GM03348 (cell line): ENCODE measurements at places on chromosomes 12 and 14.

DNA sequence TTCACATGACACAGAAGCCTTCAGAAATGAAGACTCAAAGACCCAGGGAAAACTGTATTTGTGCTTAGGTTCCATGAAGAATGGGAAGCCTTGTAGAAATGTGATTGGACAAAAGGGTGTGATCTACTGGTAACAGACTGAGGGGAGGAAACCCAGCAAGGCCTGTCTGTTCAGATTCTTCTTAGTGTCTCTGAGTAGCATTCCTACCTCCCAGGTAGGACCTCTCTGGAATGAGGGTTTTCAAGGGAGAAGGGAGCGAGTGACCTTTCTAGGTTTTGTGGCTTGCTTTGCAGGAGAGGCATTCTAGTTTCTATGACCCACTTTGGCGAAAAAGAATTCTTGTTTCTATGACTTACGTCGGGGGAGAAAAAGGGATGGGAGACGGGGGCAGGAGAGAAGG, 401.7 kb downstream of the DPF3 start:
- DNase-seq: no peak

- peak; percentile 46 for DNase-seq
Observed at GRCh38 chr14:100305324-100306100, 732 bp downstream of the SLC25A29 start.

DNA sequence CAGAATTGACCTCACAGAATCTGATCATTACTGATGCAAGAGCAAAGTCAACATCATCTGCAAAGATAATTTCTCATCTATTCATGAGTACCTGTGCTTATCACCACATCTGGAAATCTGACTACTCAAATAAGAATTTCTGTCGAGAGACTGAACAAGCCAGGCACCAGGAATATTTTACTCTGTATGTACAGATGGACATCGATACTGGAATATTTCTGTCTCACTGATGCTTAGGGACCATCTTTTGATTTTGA, 105.2 kb downstream of the BICD1 start:
- no peak for DNase-seq

- no peak for DNase-seq
Observed at GRCh38 chr14:91377700-91378652, 39.6 kb downstream of the CCDC88C start.

DNA sequence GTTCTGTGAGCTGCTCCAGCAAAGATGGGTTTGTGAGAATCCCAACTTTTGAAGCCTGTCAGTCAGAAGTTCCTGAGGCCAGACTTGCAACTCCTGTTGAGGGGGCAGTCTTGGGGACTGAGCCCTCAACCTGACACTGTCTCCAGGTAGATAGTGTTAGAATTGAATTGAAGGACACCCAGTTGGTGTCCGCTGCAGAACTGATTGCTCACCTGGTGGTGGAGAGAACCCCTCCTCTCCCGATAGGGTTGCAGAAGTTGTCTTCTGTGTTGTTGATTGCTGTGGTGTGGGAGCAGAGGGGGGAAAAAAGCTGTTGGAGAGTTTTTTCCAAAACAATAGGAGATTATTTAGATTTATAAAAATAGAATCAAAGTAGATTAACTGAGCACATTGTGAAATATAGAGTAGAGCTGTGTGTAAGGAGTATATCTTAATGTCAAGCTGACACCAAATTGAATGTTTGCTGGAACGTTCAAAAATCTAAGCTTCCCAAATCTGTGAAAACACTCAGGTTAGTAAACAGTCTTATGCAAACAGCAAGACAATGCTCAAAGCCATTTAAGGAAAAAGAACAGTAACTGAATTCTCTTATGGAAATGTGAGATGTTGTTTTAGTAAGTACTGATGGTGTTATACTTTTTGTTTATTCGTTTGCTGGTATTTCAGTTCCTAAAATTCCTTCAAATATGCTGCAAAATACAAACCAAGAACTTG, 18.6 kb downstream of the HIF1A start:
- DNase-seq: no peak

DNA sequence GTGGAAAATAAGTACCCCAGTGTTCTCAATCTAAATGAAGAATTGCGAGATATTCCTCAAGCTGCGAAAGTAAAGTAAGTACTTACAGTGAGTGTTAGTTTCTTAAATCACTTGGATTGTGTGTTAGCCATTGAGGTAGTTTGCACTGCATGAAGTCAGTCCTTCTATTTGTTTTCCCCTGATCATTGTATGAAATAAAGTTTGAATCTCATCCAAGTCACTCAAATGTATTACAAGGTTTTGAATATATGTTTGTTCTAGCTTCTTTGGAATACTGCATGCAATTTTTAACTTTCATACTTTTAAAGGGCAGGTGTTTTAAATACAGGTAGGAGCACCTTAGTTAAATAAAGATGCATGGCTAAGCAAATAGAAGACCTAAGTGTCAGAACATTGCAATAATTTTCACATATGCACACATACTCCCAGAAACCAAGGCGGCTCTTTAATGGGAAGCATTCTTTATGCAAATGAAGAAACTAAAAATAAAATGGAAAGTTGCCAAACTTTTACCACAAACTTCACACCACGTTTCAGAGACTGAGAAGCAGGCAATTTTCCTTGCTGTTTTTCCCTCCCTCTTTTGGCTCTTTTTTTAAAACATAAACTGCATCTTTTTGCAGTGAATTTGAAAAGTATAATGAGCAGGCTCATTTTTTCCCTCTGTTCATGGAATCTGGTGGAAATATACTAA, 105.6 kb downstream of the GPR135 start:
- DNase-seq: no peak

GRCh38 chr12:3002646-3003045, 43.4 kb downstream of the TEAD4 start:
- no peak for DNase-seq

GRCh38 chr12:210277-211141, 3.4 kb downstream of the SLC6A12 start:
- DNase-seq: no peak

- DNase-seq: no peak
Observed at GRCh38 chr12:58169826-58170225, 228.5 kb downstream of the ATP23 start.

- no peak for DNase-seq
Observed at GRCh38 chr14:73686901-73687300, 27.3 kb downstream of the PNMA1 start.

DNA sequence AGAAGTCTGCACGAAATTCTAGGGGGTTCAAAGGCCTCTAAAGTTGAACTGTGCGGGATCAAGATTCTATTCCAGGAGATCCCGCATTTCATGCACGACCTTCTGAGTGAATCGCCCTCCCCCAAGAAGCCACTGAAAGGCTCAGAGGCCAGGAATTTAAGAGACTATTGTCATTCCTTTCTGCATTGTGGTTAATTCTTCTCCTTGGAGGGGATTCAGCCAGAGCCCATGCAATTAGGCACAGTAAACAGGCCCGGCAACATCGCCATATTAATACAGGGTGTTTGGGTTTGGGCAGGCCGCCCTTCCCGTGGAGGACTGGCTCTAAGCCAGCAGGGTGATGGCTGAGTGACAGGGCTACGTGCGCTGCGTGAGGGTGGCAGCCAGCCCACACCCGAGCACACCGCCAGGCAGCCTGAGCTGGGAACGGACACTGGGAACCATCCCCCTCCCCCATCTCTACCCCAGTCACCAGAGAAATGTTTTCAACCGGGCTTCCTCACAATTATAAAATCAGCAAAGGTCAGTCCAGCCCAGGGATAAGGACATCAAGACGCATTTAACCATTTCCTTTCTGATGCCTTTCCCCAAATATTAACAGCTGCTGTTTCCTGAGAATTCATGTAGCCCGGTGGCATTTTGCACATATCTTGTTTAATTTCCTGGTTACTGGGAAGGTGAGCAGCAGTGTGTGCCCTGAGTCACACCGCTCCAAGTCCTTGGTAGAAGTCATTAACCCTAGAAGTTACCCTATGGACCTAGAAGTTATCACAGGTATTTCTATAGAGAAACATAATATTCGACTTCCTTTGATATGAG, 12.5 kb downstream of the EGLN3 start:
- no peak for DNase-seq

- peak; percentile 79 for DNase-seq
Observed at GRCh38 chr12:47837190-47838171, 17.8 kb upstream of the HDAC7 start.

- no peak for DNase-seq
Observed at GRCh38 chr12:57839996-57840395, 6.5 kb downstream of the CTDSP2 start.

GRCh38 chr12:32444895-32445294, 45.5 kb downstream of the FGD4 start:
- DNase-seq: peak; percentile 16

GRCh38 chr12:106227641-106228319, 20.0 kb downstream of the CKAP4 start:
- no peak for DNase-seq

- peak; percentile 9 for DNase-seq
Observed at GRCh38 chr12:71216725-71217579, 59.2 kb upstream of the TSPAN8 start.

GRCh38 chr12:4530982-4531586, 7.6 kb upstream of the RAD51AP1 start:
- DNase-seq: no peak

DNA sequence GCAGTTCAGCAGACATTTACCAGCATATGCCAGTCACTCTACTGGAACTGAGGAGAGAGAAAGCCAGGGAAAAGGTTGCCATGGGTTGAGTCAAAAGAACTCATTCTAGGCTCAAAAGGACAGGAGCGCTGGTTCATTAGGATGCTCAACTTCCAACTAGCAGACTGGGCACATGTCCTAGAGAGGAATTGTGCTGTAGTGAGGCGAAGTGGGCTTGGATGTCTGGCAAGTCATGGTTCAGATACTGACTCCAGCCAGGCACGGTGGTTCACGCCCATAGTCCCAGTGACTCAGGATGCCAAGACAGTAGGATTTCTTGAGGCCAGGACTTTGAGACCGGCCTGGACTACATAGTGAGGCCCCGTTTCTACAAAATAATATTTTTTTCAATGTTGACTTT, 281.5 kb downstream of the CACNA1C start:
- DNase-seq: no peak

GRCh38 chr14:100424504-100425428, 101.6 kb downstream of the SLC25A47 start:
- no peak for DNase-seq
